ENCODE measurements at places on chromosomes 6 and 20.

DNA sequence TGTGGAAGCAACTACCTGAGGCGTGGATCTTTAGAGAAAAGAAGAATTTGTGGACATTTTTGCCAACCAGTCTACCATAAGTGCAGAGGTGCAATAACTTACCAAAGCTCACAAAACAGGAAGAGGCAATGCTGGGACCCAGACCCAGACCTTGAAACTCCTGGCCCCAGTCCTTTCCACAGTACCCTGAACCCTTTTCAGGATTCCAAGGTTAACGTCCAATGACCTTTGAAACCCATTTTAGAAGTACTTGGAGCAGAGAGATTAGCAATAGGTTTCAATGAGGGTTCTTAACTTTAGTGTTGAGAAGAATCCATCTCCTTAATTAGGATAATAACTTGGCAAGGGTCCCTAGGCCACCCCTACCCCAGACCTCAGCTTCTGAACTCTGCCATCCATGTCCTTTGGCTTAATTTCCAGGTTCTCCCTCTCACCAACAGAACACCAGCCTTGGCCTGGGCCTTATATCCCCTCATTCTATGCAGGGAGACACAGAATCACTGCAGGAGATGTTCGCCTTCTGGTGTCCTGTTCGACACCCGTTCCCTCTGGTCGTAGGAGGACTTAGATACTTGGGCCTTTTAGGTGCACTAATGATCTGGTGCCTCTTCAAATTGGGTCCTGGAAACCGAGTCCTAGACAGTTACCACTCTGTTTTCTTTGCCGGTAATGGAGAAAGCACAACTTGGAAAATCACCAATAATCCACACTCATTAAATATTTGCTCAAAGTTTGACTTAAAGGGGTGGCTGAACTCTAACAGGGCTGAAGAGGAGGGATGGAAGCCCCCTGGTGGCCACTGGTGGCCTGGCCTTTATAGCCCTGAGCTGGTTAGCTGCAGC, 40.6 kb downstream of the ISM1 start:
- no peak for DNase-seq

DNA sequence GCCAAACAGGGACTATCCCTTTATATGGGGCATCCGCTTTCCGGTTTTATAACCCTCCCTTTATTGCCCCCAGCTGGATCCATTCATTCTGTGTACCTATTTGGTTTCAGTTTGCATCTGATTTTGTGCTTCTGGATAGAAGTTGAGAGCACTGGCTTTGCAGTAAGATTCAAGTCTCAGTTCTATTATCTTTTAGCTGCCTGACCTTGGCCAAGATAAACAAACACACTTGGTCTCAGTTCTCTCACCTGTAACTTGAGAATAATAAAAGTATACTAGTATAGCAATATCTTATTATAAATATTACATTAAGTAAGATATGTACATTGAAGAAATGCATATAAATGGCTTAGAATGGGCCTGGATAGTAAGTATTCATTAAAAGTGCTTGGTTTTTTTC, 182.4 kb upstream of the TSHZ2 start:
- DNase-seq, result no peak

GRCh38 chr6:6655805-6656251, 67.3 kb downstream of the LY86 start:
- DNase-seq, result no peak

DNA sequence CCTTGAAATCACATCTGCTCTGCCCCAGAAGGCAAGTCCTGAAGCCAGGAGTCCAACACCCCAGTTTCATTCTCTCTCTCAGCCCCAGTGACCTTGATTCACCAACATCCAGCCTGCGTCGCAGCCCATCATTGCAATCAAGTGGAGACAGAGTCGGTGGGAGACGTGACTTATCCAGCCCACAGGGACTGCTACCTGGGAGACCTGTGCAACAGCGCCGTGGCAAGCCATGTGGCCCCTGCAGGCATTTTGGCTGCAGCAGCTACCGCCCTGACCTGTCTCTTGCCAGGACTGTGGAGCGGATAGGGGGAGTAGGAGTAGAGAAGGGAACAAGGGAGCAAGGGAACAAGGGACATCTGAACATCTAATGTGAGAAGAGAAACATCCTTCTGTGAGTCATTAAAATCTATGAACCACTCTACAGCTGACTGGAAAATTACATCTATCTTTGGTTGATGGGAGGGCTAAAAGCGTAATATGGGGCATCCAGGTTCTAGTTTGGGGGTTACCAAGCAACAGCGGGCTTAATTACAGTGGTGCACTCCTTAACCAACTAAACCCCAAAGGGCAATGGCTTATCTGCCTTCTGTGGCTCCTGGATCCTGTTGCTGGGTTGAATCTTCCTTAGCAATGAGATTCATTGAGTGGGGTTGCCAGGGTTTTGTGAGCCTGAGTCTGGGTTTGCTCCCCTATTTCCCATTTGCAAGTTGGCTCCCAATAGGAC, 2.5 kb downstream of the LY6G6D start:
- DNase-seq, result no peak

- DNase-seq, result no peak
Measured at GRCh38 chr20:17965042-17965697, 3.4 kb downstream of the SNX5 start.

DNA sequence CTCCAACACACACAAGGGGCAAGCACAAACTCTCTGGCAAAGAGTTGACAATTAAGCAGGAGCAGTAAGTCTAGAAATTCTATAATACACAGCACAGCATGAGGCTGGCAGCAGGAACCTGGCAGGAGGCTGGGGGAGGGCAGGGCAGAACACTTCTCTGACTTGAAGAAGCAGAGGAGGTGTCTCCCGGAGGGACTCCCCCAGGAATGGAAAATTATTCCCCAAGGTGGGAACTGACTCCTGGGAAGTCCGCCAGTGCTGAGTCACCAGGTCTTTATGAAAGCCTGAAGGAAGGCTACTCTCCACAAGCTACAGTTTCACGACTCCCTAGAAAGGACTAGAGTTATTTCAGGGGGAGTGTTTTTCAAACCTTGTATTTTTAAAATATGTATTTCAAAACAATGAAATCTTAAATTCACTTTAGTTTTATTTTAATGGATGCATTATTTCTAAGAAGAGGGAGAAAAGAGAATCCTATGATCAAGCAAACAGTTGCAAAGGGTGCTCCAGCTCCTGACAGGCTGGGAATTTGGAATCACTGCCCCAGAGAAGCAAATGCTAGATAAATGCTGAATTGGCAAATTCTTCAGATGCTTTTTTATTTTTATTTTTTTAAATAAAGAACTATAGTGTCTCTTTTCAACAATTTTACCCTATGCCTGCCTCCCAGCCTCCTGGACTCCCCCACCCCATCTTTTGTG, 192.8 kb downstream of the LY86 start:
- DNase-seq, result peak; percentile 39

GRCh38 chr20:35551503-35551902, 9.6 kb downstream of the ERGIC3 start:
- no peak for DNase-seq

GRCh38 chr6:4316867-4317400, 181.6 kb upstream of the ECI2 start:
- peak; percentile 78 for DNase-seq
